Ovary (tissue), 10 donors: ENCODE measurements at places on chromosomes 16 and 17. TPM values are rescaled to one million over a fixed set of nuclear protein-coding genes. Genes with fewer than 3 reads are reported as not detected.

DNA sequence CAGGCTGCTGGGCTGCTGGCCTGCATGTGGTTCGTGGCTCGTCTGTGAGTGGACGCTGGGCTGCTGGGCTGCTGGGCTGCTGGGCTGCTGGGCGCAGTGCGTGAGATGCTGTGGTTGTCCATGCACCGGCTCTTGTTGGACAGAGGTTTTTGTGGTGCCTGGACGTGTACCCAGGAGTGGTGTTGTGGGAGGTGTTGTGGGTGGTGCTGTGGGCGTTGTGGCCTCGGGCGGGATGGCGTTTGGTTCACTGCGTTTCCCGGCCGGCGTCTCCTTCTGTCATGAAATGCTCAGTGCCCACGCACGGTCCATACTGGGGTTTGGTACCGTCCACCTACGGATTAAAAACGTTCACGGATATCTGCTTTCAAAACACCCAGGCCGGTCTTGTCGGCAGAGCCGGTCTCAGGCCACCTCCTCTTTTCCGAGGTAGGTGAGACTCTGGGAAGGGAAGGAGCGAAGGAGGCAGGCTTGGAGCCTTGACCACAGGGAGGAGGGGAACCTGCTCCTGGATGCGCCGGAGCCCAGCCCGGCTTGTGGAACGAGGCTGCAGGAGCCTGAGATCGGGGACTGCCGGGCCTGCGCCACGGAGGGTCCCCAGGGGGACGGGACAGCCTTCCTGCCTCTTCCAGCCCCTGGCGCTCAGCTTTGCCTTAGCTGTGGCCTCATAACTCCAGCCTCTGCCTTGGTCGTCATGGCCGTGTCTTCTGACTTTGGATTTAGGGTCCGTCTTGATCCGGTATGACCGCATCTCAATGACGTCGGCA is 29.8 kb upstream of the GNG13 start:
- H3K27me3 ChIP-seq, result no peaks in the 10 kb centered on the region
- no peak overlapping the region for H3K4me3 ChIP-seq
- H3K36me3 ChIP-seq, result no peaks in the 10 kb centered on the region

DNA sequence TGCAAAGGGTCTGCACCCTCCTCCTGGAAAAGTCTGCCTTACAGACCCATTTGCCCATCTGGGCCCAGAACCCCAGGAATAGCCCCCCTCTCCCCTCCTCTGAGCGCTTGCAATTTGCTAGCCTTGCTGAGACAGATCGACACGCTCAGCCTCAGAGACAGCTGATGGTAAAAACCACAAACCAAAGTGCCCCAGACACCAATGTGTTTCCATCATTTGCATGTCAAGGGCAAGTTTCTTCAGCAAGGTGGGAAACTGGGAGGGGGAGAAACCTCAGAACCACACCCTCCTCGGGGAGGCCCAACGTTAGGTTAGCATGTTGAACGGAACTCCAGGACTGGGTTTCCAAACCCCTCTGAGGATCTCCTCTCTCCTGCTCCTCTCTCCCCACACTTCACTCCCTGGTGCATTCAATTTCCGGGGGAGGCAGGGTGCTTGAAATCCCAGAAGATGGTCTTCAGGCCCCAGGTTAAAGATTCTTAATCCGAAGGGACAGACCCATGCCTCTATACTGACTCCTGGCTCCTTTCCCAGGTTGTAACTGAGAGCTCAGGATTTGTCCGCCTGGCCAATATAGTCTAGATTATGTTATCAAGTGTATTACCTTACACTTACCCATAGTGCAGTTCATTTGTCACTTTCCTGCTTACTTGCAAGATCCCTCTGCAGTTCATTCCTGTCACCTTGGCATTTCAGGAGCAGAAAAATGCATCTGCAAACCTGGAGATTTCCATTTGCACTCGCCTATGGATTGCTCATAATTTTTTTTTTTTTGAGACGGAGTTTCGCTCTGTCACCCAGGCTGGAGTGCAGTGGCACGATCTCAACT is 1.3 kb upstream of the CUEDC1 start:
- H3K4me3 ChIP-seq, result no peak overlapping the region
- H3K4me1 ChIP-seq, result peaks cover 5% of the 10 kb centered on the region
- H3K27ac ChIP-seq, result no peak overlapping the region
- H3K36me3 ChIP-seq, result no peaks in the 10 kb centered on the region
- H3K27me3 ChIP-seq, result no peaks in the 10 kb centered on the region

DNA sequence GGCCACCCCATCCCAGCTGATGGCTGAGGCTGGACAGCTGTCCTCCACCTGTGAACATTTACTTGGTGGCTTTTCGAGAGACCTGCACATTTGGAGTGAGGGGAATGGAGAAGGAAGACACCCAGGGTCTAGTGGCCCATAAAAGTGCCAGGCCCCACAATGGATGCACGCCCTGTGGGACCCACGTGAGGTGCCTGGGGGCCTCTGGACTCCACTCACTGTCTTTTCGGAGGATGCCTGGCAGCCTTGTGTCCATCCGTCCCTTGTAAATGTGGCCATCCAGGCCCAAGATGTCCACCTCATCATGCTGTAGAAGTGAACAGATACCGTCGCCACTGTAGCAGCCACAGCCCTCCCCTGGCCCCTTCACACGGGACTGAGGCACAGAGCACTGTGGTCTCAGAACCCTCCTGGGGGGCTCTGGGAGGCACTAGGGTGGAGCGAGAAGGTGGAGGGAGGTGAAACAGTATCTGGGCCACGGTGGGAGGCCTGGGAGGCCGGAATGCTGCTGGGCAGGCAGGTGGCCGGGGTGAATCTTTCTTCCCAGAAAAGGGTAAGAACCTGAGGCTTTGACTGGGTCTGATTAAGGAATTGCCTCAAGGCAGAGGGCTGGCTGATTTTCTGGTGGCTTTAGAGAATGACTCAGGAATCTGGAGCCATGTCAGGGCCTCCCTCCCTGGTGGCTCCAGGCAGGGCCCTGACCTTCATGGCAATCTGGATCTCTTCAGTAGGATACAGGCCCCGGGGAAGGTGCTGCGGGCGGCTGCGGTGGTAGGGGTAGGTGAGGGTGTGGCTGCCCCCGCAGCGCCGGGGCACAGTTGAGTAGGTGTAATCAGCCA is 11.5 kb downstream of the UBALD2 start:
- H3K4me3 ChIP-seq, result no peak overlapping the region
- no peaks in the 10 kb centered on the region for H3K36me3 ChIP-seq
- no peak for DNase-seq
- H3K4me1 ChIP-seq, result peaks cover 6% of the 10 kb centered on the region
- no peak overlapping the region for H3K27ac ChIP-seq
- H3K27me3 ChIP-seq, result no peaks in the 10 kb centered on the region

- no peak for DNase-seq
- H3K4me3 ChIP-seq, result no peak overlapping the region
- H3K27me3 ChIP-seq, result no peaks in the 10 kb centered on the region
- no peaks in the 10 kb centered on the region for H3K36me3 ChIP-seq
- no peaks in the 10 kb centered on the region for H3K4me1 ChIP-seq
Measured at GRCh38 chr17:17141279-17141678, 64.9 kb downstream of the PLD6 start.

- no peaks in the 10 kb centered on the region for H3K4me1 ChIP-seq
- H3K27me3 ChIP-seq, result no peaks in the 10 kb centered on the region
- no peak overlapping the region for H3K4me3 ChIP-seq
- DNase-seq, result no peak
- no peaks in the 10 kb centered on the region for H3K36me3 ChIP-seq
Measured at GRCh38 chr16:54542805-54543505, 256.4 kb upstream of the IRX3 start.

LRRC75A gene
- polyA plus RNA-seq, result 2.2 TPM

- H3K27ac ChIP-seq, result no peak overlapping the region
- H3K4me3 ChIP-seq, result no peak overlapping the region
- no peak for DNase-seq
- H3K4me1 ChIP-seq, result peaks cover 7% of the 10 kb centered on the region
- no peaks in the 10 kb centered on the region for H3K36me3 ChIP-seq
Measured at GRCh38 chr16:72937916-72938794, 109.8 kb downstream of the ZFHX3 start.

G6PC1 gene
- not detected for polyA plus RNA-seq

GRCh38 chr16:57562669-57563486 is 20.4 kb downstream of the ADGRG5 start:
- no peak overlapping the region for H3K4me3 ChIP-seq
- DNase-seq, result no peak
- no peaks in the 10 kb centered on the region for H3K36me3 ChIP-seq
- no peaks in the 10 kb centered on the region for H3K27me3 ChIP-seq
